Esophagus squamous epithelium (tissue), 5 donors: ENCODE measurements at places on chromosomes 2 and 18.

GRCh38 chr2:71950256-71951082 is 197.2 kb downstream of the CYP26B1 start:
- DNase-seq: no peak

DNA sequence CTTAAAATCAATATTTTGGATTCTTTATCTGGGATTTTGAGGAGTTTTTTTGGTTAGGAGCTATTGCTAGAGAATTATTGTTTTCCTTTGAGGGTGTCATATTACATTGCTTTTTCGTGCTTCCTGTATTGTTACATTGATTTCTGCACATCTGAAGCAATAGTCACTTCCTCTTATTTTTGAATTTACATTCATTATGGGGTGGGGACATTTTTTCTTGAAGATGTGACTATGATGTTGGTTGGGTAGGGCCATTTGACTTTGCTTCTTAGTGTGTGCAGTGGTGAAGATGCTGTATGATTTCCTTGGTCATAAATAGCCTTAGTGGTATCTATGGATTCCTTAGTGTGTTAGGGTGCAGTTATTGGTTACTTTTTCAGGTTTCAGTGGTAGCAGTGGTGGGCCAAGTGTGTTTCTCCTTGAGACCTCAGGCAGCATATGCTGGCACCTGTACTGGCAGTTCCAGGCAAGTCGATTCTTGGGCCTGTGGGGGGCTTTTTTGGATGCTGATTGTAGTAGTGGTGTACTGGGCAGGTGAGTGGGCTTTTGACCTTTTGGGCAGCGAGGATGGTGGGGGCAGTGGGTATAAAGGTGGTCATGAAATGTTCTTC is 61.8 kb downstream of the ARHGAP25 start:
- DNase-seq: no peak

- DNase-seq: no peak
Measured at GRCh38 chr2:142756430-142756829, 121.0 kb upstream of the KYNU start.

DNA sequence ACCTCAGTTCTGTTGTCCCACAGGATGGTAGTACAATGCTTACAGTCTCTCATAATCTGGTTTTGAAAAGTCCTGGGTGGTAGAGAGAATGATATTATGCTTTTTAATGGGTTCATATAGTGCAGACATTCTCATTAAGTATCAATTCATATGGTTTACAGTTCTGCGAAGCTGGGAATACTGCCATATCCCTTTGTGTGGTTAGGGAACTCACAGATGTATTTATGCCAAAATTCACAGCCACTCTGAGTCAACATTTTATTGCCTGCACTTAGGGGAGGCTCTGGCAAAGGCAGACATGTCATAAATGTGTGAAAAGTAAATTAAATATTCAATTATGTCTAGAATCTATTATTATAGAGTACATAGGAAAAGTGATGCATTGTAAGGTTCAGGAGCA is 808.2 kb downstream of the SUCLG1 start:
- DNase-seq: no peak

GRCh38 chr2:26709323-26710110 is 17.0 kb downstream of the KCNK3 start:
- DNase-seq: no peak

- no peak for DNase-seq
Measured at GRCh38 chr2:171858397-171858958, 35.6 kb downstream of the SLC25A12 start.

GRCh38 chr2:24080701-24081100 is 3.9 kb downstream of the TP53I3 start:
- DNase-seq: no peak
